ENCODE measurements at places on chromosomes 16 and 17.

GRCh38 chr17:77235370-77235941 lies 94.7 kb downstream of the SEC14L1 start:
- DNase-seq = no peak

DNA sequence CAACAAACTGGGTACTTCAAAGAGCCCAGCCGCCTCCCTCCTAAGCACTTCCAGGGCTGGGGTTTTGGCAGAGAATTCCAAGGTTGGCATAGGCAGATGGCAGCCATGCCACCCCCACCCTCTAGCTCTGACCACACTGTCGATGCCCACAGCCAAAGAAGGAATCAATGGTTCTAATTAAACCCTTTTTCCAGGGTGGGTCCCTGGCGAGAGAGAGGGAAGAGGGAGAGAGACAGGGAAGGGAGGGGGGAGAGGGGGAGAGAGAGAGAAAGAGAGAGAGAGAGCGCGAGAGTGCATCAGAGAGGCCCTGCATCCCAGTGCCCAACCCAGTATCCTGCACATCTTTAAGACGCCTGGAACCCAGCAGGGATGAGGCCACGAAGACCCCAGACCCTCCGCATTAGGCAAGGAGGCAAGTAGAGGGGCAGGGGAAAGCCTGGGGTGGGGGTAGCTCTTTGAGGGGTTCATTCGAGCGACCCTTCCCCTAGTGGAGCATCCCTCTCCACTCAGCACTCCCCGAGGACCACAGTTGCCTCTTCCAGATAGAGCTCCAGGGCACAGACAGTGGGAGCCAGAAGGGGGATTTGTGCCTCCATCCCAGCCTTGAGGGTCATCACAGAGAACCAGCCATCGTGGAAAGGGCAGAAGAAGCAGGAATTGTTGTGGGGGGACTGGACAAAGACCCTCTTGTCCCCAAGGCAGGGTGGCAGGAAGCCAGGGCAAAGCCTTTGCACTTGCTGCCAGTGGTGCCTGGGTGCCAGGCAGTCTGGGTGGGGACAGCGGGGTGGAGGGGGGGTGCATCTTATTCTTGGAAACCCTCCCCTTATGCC lies 2.6 kb downstream of the SRCIN1 start:
- no peak for DNase-seq

- DNase-seq = no peak
These were observed 86.7 kb downstream of the TMEM132E start for GRCh38 chr17:34665819-34666763.

- no peak for DNase-seq
These were observed 609.9 kb downstream of the WWOX start for GRCh38 chr16:78709137-78709884.

- DNase-seq = no peak
These were observed 94.3 kb downstream of the CYLD start for GRCh38 chr16:50836121-50836621.

GRCh38 chr17:1724869-1725641 lies 551 bp downstream of the WDR81 start:
- no peak for DNase-seq

GRCh38 chr16:27374804-27375425 lies 27.1 kb upstream of the IL21R start:
- DNase-seq = peak; percentile 43

- no peak for DNase-seq
These were observed 43.0 kb downstream of the GAN start for GRCh38 chr16:81357711-81358260.

GRCh38 chr16:90048347-90048722 lies 28.8 kb downstream of the PRDM7 start:
- DNase-seq = no peak

DNA sequence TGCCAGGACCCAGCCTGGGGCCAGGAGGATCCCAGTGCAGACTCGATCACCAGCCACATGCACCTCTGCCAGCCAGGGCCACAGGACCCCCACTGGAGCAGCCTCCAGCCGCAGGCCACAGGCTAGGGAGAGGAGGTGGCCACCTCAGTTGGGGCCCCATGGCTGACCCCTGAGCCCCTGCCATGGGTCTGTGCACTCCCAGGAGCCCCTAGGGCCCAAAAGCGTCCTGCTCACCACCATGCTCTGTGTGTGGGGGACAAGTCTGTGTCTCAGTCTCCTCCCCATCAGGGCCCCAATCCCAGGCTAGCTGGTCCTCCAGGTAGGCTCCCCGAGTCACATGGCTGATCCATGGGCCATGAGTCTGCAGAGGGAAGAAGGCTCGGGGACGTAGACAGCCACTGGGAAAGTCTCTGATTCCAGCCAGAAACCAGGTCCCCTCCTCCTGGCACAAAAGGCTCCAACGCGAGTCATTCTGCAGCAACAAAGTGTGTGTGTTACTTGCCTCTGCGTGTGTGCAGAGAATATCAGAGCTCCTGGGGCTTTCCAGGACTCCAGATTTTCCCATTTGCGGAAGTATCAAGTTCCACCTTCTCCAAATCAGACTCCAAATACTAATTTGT lies 6.1 kb upstream of the PRSS8 start:
- DNase-seq = no peak

DNA sequence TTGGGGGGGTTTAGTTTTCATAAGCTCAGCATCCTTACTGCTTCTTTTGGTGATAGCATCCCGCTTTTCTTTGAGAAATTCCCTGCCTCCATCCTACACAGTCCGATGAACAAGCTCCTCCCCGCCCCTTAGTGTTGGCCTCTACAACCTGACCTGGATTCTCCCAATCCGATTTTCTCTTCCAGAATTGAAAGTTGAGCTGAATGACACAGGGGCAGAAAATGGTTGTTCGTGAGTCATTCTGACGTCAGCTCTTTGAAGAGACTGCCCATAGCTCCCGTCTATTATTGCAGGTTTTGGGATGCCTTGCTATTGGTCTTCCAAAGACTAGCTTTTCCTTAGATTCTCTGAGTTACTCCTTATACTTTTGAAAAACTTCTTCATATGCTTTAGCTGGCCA lies 279.7 kb downstream of the SLC39A11 start:
- DNase-seq = no peak

- no peak for DNase-seq
These were observed 28.3 kb upstream of the HOXB13 start for GRCh38 chr17:48756830-48757251.

GRCh38 chr17:81727324-81728031 lies 15.4 kb downstream of the SLC25A10 start:
- no peak for DNase-seq

GRCh38 chr16:3080024-3080423 lies 14.6 kb downstream of the IL32 start:
- DNase-seq = no peak

DNA sequence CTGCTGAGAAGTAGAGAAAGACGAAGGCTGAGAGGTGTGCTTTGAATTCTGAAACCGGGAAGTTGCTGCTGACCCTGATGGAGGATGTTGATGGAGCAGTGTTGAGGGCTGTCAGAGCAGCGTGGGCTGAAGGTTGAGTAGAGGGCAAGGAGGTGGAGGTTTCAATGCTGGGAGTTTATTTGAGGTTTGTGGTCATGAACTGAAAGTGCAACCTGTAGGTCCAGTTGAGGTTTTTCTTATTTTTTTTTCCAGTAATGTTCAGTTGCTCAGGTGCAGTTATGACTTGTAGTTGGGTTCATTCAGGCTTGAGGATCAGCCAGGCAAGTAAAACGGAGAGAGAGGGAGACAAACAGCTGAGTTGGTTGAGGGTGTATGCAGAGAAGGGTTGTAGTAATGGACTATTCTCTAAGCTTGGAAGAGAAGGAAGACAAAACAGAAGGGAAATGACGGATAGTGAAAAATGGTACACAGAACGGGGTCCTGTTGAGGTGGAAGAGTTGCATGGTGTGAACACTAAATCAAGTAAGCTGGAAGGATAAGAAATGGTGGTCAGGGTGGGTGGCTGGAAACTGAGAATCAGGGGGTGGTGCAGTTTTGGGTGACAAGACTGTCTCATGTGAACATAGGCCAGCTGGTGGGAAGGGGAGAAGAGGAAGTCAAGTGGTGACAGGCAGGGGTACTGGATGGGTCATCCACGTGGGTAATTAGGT lies 8.7 kb upstream of the UBE2G1 start:
- peak; percentile 44 for DNase-seq

- DNase-seq = no peak
These were observed 561.6 kb upstream of the PSMD7 start for GRCh38 chr16:73735018-73735417.

GRCh38 chr17:82200743-82201497 lies 11.7 kb downstream of the CCDC57 start:
- peak; percentile 84 for DNase-seq

- peak; percentile 15 for DNase-seq
These were observed 748 bp downstream of the ATF7IP2 start for GRCh38 chr16:10386517-10387100.

DNA sequence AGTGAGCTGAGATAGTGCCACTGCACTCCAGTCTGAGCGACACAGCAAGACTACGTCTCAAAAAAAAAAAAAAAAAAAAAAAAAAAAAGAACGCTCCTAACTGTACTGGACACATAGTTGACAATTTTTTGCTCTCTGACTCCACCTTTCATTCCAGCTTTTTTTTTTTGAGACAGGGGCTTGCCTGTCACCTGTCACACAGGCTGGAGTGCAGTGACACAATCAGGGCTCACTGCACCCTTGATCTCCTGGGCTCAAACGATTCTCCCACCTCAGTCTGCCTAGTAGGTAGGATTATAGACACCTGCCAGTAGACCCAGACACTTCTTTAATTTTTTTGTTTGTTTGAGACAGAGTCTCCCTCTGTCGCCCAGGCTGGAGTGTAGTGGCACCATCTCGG lies 2.6 kb upstream of the CRLF3 start:
- DNase-seq = no peak

GRCh38 chr17:64024215-64024654 lies 3.8 kb upstream of the ICAM2 start:
- no peak for DNase-seq

GRCh38 chr16:17832738-17833137 lies 362.0 kb upstream of the XYLT1 start:
- no peak for DNase-seq

GRCh38 chr17:64622931-64623654 lies 39.0 kb downstream of the SMURF2 start:
- no peak for DNase-seq

DNA sequence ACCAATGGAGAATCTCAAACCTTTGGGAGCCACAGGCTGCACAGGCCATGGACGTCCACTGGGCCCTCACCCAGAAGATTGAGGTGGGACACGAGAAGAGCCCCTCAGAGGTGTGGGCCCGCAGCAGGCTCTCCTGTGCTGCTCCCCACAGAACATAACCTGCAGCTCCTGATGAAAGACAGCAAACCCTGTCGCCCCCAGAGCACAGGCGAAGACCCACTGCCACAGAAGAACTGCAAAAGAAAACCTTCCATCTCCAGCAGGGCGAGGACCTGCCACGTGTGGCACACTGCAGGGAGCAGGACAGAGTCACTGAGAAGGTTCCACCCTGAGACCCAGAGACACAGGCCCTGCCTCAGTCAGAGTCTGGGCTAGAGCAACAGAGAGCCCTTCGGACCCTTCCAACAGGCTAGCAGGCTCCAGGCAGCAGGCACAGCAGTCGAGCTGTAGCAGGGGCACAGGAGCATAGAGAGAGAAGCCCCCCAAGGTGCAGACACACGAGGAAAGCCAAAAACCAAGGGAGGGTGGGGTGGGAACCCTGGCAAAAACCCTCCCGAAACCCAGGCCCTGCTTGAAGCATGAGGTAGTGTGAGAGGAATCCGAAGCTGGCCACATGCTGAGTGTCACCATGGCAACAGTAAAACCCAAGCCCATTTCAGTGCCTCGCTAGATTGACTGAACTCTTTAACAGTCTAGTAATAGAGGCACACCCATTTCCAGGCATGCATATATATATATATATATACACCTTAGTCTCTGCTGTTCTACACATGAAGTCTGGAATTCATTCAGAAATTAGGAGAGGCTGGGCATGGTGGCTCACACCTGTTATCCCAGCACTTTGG lies 60.0 kb upstream of the CHMP6 start:
- DNase-seq = no peak

- DNase-seq = no peak
These were observed 109.2 kb downstream of the ZNF778 start for GRCh38 chr16:89326721-89327120.

DNA sequence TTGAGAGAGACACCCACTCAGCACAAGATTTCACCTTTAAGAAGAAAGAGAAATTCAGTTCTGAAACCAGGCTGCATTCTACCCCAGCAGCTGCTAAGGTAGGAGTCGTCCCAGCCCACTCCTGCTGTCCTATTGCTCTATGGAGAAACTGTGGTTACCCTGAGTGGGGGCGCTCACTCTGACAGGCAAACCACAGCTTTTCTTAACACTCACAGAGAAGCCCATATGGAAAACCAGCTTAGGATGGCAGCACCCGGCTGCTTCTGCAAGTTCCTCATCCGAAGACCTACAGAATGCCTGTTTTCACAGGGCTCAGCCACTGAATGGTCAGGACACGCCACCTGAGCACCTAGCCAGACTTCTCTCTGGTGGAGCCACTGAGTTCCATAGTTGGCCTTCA lies 7.5 kb downstream of the ATP5PD start:
- DNase-seq = no peak

DNA sequence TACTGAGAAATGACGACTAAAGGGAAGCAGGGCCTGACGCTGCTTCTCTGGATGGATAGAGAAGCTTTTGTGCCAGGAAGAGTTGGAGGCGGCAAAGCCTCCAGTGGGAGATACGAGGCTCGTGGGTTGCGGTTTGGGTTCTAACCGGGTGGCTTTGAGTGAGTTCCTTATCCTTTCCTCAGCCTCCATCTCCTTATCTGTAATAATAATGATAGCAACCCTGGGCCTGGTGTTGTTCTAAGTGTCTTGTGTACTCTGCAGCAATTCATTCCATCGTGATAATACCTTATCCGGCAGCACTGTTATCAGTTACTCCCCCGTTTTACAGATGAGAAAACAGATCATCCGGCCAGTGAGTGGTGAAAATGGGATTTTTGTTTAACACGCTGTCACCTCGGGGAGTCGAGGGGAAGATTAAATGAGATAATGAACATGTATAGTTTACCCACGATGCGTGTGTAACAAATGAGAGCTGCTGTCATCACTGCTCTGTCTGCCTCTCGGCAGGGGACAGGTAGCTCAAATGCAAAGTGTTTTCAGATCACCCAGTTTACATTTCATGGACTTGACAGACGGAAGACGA lies 52.0 kb upstream of the LHX1 start:
- DNase-seq = no peak

DNA sequence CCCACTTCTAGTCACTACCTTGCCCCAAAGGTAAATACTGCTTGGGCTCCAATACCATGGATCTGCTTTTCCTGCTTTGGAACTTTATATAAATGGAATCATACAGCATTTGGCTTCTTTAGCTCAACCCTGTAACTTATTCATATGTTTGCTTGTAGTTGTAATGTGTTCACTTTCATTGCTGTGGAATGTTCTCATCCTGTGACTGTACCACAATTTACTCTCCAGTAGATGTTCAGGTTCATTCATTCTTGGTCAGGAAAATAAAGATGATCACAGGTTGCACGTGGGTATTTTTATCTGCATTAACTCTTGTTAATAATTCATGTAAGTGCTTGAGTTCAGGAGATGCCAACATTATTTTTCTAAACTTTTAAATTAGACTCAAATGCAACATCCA lies 6.7 kb upstream of the BEAN1 start:
- DNase-seq = no peak

GRCh38 chr16:71367241-71367976 lies 8.9 kb downstream of the CALB2 start:
- no peak for DNase-seq
